ENCODE measurements at places on chromosomes 7 and 10.

DNA sequence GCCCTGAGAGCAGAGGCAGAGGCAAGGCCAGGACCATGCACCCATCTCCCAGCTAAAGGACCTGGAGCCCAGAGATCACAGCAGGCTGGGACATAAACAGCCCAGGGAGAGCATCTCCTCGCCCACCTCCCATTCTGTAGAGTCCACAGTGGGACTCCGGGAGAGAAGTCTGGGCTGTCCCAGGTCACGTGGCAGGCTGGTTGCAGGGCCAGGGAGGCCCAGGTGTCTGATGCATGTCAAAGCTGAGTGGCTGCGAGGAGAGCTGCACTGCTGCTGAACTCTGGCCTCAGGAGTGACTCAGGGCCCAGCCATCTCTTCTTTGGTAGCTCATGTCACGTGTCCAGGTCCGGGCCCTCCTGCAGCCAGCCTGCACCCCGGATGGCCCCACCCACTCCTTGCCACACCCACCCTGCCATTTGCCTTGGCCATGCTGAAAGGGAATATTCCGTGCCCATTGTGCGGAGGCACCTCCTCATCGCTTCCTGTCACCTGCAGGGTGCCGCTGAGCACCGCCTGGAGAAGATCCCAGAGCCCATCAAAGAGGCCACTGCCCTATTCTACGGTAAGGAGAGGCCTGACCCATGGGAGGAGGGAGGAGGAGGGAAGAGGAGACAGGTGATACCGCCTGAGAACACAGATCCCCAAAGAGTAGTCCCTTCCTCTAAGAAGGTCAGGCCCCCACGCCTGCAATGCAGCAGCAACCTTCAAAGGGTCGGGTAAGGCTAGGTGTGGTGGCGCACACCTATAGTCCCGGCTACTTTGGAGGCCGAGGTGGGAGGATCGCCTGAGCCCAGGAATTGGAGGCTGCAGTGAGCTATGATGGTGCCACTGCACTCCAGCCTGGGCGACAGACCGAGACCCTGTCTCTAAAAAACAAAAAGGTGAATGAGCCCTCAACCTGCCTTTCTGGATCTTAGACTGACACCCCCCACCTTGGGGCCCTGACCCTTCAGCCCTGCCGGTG lies 12.6 kb upstream of the SH2B2 start:
- DNase-seq = peak; percentile 93

DNA sequence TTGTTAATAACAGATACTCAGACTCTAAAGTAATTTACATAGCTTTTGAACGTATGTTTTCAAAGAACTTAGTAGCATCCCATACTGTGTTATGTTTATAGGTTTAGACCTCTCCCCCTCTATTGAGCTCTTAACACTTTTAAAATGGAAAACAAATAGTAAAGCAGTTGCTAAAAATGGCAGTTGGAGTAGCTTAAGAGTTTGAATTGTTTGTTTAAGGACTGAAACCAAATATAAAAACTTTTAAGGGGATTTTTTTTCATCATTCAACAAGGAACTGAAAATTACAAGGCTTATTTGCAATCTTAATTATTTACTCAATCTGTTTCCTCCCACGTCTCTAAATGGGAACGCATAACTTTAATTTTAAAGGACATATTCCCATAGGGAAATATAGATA lies 1.6 kb upstream of the SPAG6 start:
- no peak for DNase-seq

- no peak for DNase-seq
These were observed 38.7 kb downstream of the A1CF start for GRCh38 chr10:50846753-50847152.

GRCh38 chr7:31955021-31955420 lies 115.2 kb downstream of the PDE1C start:
- DNase-seq = no peak

GRCh38 chr7:49766966-49767365 lies 6.5 kb upstream of the VWC2 start:
- DNase-seq = no peak

DNA sequence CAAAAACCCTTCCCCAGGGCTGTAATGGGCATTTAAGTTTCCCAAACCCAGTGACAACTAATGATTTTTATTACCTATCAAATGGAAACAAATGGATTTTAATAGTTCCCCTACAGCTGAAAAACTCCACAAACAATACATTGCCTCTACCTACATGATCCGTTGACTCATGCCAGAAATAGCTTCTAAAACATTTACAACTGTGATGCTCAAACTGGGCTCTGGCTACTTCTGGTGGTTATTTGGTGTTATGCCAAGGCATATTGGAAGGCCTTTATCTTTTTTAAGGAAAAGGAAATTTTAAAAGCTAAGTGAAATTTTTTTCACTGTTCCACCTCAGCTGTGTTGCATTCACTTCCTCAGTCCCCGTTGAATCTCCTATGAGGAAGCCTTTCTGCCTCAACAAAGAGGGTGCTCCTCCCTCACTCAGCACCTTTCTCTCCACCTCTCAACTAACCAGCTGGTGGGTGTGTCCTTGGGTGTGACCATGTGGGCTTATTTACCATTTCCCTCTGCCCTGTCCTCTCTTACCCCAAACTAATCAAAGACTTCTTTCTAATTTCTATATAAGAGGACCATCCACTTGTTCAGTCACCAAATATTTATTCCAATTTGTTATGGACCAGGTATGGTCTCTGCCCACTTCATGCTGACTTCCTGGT lies 82.9 kb downstream of the PRTFDC1 start:
- DNase-seq = peak; percentile 74

DNA sequence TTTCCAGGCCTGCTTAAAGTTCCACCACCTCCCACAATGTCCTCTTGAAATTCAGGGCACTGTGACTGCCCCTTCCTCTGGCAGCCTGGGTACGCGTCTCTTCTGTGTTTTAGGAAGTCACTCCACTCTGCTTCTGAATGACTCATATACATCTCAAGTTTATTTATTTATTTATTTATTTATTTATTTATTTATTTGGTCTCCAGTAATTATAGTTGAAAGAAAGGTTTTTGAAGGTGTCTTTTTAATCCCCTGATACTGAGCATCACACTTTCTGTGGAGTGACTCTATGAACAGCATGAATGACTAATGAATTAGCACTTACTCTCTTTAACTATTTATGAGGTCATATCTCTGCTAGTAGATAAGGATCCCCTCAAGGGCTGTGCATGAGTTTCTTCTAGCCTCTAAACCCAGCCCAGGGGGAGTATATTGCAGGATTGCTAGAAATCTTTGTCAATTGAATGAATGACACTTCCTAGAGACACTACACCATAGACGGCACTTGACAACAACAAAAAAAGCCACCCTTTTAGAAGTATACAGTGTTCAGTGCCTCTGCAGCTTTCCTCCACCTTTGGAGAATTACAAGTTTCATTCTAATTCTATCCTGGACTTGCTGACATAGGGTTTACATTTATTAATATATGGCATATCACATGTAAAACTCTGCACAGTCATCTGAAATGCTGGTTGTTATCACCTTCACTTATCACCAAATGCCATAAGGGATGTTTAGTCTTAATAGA lies 2.1 kb downstream of the MACC1 start:
- DNase-seq = peak; percentile 94

GRCh38 chr7:17532861-17533404 lies 234.5 kb downstream of the AHR start:
- DNase-seq = peak; percentile 12

DNA sequence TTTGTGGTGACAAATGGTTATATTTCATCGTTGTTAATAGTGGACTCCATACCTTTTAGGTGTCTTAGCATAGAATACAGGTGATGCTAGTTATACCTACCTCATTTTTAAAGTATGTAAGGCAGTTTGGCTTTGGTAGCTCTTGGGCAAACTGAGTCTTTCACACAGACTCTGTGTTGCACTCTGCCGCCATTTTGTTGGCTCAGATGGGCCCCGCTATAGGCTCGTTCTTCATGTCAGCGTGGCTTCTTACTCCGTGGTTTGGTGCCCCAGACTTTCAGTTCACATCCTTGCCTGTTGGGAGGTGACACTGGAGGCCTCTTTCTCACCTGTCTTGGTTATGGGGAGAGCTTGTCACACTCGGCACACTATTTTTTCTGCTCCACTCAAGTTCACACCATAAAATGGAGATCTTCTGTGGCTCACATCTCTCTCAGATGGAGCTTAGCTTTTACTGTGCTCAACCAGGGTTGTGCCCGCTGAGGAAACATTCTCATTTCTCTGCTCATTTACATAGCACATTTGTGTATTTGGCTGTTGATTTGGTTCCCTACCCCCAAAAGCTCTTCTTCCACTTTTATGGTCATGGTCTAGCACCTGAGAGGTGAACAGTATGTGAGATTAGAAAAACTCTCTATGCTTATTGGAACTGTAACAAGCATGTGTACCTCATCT lies 178.5 kb downstream of the ARID5B start:
- no peak for DNase-seq

- DNase-seq = peak; percentile 26
These were observed 38.9 kb downstream of the TCF7L2 start for GRCh38 chr10:112988839-112989406.

DNA sequence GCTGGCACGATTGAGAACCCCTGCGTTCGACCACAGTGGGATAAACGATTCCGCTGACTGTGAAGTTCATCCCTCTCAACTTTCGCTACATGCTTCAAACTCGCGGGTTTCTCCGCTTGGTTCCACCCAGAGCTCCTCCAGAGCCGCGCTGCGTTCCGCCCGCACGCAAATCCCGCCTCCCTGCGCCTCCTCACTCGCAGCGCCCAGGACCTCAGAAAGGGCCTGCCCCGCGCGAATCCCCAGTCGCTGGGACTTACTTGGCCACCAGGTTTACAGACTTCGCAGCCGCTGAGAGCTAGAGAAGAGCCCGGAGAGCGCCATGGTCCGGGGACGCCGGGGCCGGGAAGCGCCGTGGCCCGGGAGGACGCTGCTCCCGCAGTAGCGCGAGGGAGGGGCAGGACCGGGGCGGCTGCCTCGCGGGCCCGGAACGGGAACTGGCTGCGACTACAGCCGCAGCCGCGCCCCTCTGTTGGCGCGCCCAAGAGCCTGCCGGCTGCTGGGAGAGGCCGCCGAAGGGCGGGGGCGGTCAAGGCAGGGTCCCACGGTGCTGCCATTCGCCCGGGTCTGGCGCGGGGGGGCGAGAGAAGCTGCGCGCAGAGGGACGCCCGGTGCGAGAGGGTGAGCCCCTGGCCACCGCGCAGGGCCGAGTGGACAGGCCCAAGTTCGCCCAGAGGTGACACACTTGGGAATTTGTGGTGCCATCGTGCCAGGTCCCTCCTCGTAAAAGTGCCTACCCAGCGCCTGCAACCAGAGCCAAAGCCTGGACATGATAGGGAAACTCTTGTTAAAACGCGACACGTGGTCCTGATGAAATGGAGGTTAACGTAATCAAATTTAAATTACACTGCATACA lies at the start of gene NOD1:
NOD1 (minus strand) TSS at position 436 of the 853 bp plus-strand sequence. CDS start 21,863 bp downstream, outside the sequence.
- peak; percentile 94 for DNase-seq

DNA sequence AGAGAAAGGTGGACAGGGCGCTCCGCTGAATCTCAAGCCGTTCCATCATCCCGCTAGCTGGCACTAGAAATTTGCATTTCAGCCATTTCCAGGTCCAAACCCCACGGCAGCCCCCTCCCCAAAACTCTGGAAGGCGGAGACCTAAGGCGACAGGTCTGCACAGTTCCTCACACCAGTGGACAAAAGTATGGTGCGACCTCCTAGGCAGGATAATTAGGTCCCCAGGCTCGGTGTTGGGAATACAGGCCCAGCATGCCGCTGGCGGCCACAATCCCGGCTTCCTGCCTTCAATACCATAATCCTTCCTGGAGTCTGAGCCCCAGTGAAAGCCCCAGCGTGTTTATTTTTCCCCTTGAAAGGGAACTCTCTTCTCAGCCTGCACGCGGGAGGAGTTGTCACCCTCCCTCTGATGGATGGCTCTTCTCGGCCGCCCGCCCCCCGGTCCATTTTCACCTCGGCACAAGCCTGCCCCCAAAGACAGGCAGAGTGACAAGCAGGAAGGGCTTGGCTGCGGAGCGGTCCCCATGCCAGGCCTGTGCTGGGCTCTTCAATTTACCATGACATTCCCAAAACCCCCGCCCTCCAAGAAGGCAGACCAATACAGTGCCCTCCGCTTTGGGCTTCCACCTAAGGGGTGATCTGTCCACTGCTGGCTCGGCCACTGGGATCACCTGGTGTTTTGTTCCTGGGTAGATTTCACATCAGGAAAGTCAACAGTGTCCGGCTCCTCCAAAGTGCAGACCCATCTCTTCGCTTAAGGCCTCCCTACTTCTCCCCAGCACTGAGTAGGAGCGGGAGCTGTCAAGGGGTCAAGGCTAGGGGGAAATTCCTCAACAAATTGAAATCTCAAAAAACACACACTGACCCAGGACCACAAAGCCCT lies 2.2 kb downstream of the FGFR2 start:
- DNase-seq = no peak

DNA sequence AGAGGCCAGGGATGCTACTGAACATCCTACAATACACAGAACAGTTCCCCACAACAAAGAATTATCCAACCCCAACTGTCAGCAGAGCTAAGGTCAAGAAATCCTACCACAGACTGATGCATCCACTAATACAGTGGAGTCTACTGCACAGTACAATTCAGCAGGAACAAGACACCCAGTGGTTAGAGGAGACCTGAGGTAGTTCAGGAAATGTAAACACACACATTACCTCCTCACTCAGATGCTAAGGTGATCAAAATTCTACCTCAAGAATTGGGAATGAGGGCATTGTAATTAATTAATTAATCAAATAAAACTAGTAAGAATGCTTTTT lies 91.4 kb downstream of the ZFAND4 start:
- DNase-seq = no peak

GRCh38 chr7:68185631-68186456 lies 1189.2 kb downstream of the TYW1 start:
- DNase-seq = no peak

- no peak for DNase-seq
These were observed 34.8 kb upstream of the OSBPL3 start for GRCh38 chr7:25014756-25015155.

DNA sequence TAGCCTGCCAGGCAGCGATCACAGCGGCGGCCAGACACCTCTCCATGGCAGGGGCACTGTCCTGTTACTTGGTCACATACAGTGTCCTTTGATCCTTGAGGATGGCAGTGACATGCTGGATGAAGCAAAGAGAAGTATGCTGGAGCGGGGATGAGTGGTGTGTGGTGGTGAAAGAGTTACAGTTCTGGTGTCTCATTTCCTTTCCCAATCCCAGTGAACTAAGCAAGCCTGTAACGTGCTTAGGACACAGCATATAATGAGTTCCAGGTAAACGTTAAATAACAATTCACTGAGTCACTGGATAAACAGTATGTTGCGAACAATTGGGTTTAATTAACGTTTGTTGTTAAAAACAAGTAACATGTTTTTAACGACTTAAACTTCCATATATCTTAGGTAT lies 63.5 kb upstream of the LAMB1 start:
- DNase-seq = peak; percentile 33

DNA sequence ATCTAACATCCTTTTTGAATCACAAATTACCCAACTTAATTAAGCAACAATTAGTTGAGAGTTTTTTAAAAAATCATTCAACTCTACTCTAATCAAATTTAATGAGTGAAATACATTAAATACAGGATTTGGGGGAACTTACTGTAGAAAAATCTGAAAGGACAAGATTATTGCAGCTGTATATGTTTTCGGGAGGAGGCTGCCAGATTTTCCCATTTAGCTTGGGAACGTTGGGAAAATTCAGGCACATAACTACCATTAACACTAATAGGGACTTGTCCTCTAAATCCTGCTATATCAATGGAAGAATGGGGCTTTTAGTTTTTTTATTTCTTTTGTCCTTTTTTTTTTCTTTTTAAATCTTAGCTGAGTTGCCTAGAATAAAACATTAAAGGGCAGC lies 691.4 kb upstream of the FZD8 start:
- DNase-seq = no peak

GRCh38 chr10:61708846-61709245 lies 46.1 kb downstream of the CABCOCO1 start:
- DNase-seq = no peak
